KG1 (cell line): ENCODE measurements at places on chromosomes 16 and 17.

GRCh38 chr16:74999609-75000480, 1.0 kb downstream of the ZNRF1 start:
- no peak for DNase-seq

DNA sequence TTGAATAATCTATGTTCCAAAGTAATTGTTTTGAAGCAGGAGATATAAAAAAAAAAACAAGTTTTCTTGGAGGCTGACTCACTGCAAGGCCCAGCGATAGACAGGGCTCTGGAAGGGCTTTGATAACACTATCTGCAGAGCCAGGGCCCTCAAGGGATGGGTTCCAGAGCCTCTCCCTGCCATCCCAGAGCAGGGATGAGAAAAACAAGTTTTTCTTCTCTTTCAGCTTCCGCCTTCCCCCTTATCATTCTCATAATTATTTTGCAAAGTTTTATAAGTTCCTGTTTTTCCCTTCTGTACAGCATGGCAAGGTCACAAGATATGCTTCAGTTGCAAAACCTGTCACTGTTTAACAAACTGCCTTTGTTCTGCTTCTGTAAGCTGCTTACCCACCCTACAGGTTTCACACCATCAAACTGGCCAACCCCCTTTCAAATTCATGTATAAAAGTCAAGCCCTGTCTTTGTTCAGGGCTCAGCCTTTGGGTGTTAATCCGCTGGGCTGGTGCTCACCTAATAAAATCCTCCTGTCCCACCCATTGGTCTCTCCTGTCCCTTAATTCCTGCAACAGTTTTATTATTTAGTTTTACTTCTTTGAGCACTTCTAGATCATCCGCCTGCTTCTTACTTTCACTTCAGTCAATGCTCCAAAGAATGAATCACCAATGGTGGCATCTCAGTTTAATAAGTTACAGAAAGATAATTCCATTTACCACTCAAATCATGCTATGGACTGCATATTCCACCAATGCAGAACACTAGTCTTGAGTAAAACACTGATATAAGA, 5.6 kb upstream of the THUMPD1 start:
- DNase-seq: no peak

GRCh38 chr17:1179818-1180742, at the start of gene ABR:
Gene ABR, minus strand, starts transcription at chr17:1179981. Its CDS starts 254 bp downstream, at chr17:1179727.
- no peak for DNase-seq

DNA sequence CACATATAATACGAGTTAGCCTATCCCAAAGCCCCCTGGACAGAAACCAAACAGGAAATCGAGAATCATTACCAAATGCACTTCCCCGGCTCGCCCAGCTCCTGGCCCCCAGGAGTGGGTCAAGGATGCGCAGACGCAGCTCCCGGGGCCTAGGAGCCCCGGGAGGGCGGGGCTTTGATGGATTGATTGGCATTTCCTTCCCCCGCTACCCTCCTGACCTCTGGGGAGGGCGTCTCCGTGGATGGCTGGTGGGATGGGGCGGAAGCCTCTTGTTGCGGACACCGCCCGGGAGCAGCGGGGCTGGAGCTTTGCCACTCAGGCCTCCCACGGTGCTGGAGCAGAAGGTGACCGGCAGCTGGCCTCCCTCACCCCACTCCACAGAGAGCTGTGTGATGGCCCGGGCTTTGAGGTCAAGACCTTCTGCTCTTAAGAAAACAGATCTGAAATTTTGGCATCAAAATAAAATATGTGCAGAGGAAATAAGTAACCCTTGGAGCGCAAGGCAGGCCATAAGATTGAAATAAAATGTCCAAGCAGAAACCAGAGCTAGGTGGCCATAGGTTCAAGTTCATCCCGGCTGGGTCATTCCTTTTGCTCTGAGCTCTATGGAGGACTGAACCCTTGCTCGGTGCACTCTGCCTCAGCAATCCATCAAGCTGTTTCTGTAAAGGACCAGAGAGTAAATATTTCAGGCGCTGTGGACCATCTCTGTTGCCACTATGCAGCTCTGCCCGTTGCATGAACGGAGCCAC, 262.3 kb downstream of the SOX9 start:
- DNase-seq: no peak

DNA sequence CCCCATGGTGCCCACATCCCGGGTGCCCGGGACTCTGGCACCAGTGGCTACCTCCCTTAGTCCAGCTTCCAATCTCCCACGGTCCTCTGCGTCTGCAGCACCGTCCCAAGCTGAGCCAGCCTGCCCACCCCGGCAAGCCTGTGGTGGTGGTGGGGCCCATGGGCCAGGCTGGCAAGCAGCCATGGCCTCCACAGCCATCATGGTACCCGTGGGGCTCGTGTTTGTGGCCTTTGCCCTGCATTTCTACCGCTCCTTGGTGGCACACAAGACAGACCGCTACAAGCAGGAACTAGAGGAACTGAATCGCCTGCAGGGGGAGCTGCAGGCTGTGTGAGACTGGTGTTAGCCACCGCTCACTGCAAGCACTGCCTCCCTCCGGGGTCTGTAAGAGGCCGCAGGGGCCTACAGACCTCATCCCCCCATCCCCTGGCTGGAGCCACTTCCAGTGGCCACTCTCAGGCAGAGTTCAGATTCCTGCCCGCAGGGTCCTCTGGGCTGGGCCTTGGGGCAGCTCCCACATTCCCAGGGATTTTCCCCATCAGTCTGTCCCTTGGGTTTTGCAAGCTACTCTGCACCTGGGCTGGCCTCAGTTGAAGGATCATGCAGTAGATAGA, 3.9 kb upstream of the SETD1A start:
- peak; percentile 59 for DNase-seq

DNA sequence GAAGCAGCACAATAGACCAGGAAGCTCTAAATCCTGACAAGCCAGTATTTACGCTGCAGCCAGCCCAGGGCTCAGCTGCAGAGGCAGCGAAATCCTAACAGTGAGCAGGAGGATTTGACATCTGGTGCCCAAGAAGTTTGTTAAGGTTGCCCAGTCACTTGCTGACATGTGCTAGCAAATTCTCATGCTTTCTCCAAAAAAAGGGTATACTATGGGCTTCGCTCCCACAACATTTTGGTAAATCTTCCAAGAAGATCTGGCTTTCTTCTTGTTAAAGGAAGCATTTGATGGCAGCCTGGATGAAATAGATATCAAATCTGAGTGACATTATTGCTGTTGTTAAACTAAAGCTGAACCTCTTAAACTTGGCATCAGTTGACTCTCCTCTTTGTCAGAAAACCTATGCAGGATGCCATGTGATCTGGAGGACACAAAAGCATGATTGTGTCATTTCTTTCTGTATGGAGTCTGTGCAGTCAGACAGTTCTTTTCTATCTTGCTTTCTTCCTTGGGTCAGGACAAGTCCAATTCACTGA, 949.7 kb upstream of the RBFOX1 start:
- no peak for DNase-seq
